ENCODE measurements at places on chromosomes 11 and 22.

DNA sequence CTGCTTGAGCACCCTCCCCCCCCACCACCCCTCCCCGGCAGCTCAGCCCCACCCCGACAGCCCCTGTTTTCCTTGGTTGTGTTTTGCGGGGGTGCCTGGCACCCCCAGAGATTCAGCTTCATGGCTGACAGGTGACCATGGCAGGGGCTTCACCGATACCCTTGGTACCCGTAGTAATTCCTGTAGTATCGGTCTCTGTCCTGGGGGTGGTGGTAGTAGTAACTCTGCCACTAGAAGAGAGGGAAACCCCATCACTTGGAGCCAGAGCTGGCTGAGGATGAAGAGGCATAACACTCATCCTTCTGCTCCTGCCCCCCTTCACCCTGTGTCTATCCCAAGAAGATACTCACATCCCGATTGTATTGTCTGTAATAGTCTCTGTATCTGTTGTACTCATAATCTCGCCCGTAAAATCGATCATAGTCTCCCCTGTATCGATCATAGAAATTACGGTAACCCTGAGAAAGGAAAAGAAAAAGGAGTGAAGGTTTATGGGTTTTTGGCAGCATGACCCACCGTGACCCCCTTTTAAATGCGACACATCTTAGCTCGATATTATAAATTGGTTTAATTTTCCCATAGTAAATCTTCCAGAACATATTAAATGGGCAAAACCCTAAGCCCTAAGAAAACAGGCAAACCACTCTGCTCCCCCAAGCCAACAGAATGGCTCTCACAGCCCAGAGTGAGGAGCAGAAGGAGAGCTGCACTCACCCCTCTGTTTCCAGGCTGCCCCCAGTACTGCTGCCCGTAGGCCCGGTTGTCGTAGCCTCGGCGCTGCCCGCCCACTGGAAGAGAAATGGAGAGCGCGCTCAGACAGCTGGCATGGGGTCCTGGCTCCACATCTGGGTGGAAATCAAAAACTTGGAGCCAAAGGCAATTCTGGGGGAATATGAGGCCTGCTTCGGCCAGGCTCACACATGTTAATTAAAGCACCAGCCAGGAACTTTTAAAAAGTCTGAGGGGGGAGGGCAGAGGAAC lies 8.0 kb downstream of the GNG3 start:
- no peak overlapping the region for H3K27ac ChIP-seq
- no peak overlapping the region for H3K4me3 ChIP-seq
- DNase-seq, result peak; percentile 31
- peaks cover 8% of the 10 kb centered on the region for H3K4me1 ChIP-seq
- H3K27me3 ChIP-seq, result no peaks in the 10 kb centered on the region

- no peak overlapping the region for H3K27ac ChIP-seq
- no peaks in the 10 kb centered on the region for H3K27me3 ChIP-seq
- no peak for DNase-seq
- no peaks in the 10 kb centered on the region for H3K4me1 ChIP-seq
Observed at GRCh38 chr11:16750417-16750816, 12.0 kb downstream of the C11orf58 start.

DNA sequence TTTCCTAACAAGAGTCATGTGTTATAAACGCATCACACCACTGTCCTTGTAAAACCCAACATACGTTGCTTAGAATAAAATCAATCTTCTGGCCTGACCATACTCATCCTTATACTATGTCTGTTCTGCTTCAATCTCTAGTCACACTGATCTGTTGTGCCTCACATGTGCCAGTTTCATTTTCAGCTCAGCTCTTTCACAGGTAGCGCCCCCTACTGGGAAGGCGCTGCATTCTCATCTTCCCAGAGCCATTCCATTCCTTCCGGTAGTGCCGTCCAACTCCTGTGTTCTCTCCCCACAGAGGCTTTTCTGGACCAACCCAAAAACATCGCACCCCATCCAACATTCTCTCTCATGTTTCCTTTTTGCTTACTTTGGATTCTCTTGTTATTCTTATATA lies 22.2 kb downstream of the CASP5 start:
- no peaks in the 10 kb centered on the region for H3K4me1 ChIP-seq
- H3K4me3 ChIP-seq, result no peak overlapping the region
- no peaks in the 10 kb centered on the region for H3K36me3 ChIP-seq
- no peaks in the 10 kb centered on the region for H3K27me3 ChIP-seq

DNA sequence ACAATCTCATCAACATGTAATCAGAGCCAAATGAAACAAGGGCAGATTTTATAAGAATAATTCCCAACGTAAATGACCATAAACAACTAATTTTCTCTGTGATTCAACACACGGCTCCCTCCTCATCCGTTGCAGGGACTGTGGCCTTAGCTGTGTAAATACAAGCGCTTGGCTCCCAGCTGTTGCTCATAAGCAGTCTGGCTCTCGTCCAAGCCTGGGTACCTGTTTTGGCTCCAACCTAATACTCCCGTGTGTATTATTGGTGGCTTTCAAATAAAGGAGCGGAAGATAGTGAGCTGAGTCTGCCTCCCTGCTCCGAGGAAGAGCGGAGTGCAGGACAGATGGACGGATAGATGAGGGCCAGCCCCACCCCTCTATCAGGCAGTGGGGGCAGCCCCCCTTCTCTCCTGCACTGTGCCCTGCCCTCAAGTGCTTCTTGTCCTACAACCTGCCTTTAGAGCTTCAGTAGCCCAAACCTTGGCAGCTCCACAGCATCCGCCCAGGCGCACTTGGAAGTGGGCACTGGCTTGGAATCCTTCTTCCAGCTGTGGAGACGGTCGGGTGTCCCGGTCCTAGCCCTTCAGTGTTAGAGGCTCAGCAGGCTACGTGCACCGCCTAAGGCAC lies 670.9 kb downstream of the BRD1 start:
- no peak overlapping the region for H3K27ac ChIP-seq
- DNase-seq, result no peak
- H3K36me3 ChIP-seq, result peaks cover 7% of the 10 kb centered on the region
- H3K27me3 ChIP-seq, result no peaks in the 10 kb centered on the region

DNA sequence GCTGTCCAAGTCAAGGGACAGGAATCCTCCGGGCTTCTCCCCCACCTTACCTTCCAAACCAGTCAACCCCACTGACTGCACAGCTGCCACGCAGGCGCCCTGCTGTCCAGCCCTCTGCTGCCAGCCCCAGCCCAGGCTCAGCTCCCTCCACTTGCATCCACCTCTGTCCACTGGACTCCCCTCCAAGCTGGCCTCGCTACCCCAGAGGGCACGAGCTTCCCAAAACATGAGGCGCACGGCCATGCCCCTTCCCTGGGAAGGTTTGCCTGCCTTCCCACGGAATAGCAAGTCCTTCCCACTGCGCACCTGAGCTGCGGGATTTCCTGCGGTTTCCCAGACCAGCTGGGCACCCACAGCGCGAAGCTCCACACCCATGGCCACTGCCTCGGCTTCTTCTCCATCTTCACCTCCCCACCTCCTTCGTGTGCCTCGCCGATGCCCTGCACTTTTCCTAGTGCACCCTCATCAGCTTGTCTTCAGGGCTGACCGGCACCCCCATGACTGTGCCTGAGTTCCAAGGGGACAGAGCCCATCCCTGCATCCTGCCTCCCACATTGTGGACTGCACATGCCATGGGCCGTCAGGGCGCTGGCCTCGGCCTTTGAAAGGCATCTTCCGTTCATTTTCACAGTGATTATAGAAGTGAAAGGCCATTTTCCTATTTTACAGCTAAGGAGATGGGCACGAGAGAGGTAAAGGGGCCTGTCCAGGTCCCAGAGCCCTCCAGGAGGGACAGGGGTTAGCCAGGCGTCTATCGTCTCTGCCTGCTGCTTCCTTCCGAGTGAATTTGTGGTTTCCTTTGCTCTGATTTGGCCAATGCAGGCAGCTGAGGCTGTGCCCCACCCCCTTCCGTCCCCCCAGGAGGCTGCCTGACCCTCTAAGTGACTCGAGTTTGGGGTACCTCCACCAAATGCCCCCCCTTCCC lies 16.4 kb downstream of the IFITM10 start:
- no peaks in the 10 kb centered on the region for H3K36me3 ChIP-seq
- no peaks in the 10 kb centered on the region for H3K4me1 ChIP-seq
- no peak for DNase-seq

GRCh38 chr11:11969380-11970215 lies 38.8 kb downstream of the DKK3 start:
- H3K27me3 ChIP-seq, result no peaks in the 10 kb centered on the region
- H3K27ac ChIP-seq, result no peak overlapping the region
- H3K4me1 ChIP-seq, result no peaks in the 10 kb centered on the region
- H3K4me3 ChIP-seq, result no peak overlapping the region
- H3K36me3 ChIP-seq, result no peaks in the 10 kb centered on the region

DNA sequence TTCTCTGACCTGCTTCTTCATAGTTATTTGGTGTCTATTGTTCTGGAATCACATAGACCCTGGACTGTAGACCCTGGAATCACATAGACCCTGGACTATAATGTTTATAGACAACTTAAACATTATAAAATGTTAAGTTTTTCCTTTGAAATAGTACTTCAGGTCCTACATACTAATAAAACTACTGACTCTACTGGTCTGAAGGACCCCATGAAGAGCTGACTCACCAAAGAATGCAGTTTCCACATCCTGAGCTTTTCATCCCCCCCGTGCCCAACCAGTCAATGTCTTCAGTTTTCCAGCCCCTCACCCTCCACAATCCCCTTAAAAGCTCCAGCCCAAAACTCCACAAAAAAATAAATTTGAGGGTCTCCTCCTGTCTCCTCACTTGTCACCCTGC lies 6.6 kb upstream of the PLEKHA7 start:
- no peak for DNase-seq
- no peaks in the 10 kb centered on the region for H3K4me1 ChIP-seq
- H3K27ac ChIP-seq, result no peak overlapping the region
- H3K27me3 ChIP-seq, result peaks cover 14% of the 10 kb centered on the region

DNA sequence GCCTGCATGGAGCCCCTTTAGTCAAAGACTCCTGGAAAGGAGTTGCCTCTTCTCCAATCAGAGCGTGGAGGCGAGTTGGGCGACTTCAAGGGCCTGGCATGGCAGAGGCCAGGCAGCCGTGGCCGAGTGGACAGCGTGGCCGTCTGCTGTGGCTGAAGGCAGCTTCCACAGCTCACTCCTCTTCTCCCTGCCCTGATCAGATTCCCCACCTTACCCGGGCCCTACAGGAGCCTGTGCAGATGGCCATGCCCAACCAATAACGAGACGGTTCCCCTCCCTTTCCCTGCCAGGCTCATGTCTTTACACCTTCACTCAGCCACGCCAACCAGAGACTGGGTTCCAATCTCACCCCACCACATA lies 20.0 kb upstream of the SLC22A12 start:
- no peak overlapping the region for H3K27ac ChIP-seq
- H3K36me3 ChIP-seq, result no peaks in the 10 kb centered on the region
- no peak for DNase-seq
- no peak overlapping the region for H3K4me3 ChIP-seq
- H3K4me1 ChIP-seq, result peaks cover 8% of the 10 kb centered on the region
- H3K27me3 ChIP-seq, result no peaks in the 10 kb centered on the region

- H3K36me3 ChIP-seq, result no peaks in the 10 kb centered on the region
- peak overlapping the region; percentile 46 for H3K27ac ChIP-seq
- peaks cover 69% of the 10 kb centered on the region for H3K4me1 ChIP-seq
- DNase-seq, result peak; percentile 55
- H3K27me3 ChIP-seq, result no peaks in the 10 kb centered on the region
Observed at GRCh38 chr11:27464289-27464696, 8.3 kb downstream of the LGR4 start.

GRCh38 chr11:109062445-109062844 lies 359.5 kb upstream of the C11orf87 start:
- peaks cover 27% of the 10 kb centered on the region for H3K27me3 ChIP-seq
- no peak overlapping the region for H3K4me3 ChIP-seq
- H3K36me3 ChIP-seq, result no peaks in the 10 kb centered on the region
- no peak for DNase-seq

DNA sequence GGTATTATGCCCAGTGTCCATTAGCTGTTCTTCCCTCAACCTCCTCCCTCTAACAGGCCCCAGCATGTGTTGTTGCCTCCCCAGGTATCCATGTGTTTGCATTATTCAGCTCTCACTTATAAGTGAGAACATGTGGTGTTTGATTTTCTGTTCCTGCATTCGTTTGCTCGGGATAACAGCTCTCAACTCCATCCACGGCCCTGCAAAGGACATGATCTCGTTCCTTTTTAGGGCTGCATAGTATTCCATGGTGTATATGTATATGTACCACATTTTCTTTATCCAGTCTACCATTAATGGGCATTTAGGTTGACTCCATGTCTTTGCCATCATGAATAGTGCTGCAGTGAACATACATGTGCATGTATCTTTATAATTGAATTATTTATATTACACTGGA lies 82.8 kb downstream of the PRMT3 start:
- H3K36me3 ChIP-seq, result no peaks in the 10 kb centered on the region
- H3K4me1 ChIP-seq, result peaks cover 17% of the 10 kb centered on the region
- no peak overlapping the region for H3K4me3 ChIP-seq

GRCh38 chr11:76661834-76662434 lies 8.6 kb downstream of the LRRC32 start:
- no peaks in the 10 kb centered on the region for H3K36me3 ChIP-seq
- no peak overlapping the region for H3K4me3 ChIP-seq
- no peaks in the 10 kb centered on the region for H3K27me3 ChIP-seq

DNA sequence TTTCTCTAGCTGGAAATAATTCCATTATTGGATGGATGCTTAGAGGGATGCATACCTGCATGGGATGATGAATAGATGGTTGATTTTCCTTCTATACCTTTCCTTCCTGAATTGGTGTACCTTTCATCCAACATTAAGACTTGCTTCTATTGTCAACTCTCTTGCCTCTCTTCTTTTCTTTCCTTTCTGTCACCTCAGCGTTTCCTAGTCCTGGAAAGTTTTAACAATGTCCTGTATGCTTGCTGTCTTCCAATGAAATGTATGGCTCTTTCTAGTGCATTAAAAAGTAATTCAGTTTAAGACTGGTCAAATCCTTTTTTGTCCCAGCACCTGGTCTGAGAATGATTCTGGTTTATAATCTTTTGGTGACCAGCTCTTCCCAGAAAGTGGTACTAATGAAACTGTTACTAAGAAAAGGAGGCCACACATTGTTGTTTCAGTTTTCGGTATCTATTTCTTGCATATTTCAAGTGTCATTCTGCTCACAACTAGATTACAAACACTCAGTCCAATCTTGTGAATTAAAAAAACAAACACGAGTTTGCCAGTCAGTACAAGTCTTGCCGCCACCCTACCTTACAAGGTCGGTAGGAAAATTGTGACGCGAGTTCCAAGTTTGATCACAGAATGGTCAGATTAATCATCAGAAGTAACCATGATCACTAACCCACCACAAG lies 8.0 kb downstream of the POU2AF1 start:
- H3K4me1 ChIP-seq, result no peaks in the 10 kb centered on the region
- no peak overlapping the region for H3K4me3 ChIP-seq
- H3K27ac ChIP-seq, result no peak overlapping the region
- no peaks in the 10 kb centered on the region for H3K36me3 ChIP-seq
